ENCODE measurements at places on chromosomes 4 and X.

GRCh38 chrX:3181846-3182245 lies 140.6 kb downstream of the ARSF start:
- no peak for DNase-seq

DNA sequence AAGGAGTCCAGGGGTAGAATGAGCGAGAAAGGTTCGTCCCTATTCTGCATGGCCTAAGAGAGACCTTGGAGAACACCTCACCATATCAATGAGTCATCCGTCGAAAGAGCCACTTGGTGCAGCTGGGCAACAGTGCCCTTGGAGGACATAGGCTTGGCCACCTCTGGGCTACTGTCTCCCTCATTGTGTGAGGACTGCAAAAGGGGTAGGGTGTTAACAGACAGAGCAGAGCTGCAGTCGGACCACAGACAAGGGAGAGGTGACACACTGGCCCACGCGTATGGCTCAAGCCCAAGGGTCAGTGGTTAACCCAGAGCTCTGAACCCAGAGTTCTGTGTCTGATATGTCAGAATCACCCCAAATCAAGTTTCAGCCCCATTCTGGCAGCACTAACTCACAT lies 118.2 kb upstream of the BMP3 start:
- DNase-seq = no peak

DNA sequence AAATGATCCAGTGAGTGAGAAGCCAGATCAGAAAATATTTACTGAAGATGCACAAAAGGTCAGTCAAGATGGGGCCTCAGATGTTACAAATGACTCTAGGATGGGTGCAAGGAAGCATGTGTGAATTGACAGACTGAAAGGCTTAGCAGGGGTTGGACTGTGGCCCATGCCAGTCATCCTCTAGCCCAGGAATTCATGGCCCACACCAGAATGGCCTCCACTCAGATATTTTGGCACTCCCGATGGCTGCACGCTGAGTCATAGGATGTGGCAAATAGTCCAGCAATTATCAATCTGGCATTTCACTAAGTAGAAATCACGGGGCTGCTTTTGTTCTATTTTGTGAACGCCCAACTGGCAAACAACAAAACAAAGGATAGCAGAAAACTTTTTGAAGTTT lies 406.5 kb downstream of the IQCM start:
- DNase-seq = no peak

- DNase-seq = no peak
Observed at GRCh38 chr4:97334348-97334747, 808.9 kb downstream of the STPG2 start.

DNA sequence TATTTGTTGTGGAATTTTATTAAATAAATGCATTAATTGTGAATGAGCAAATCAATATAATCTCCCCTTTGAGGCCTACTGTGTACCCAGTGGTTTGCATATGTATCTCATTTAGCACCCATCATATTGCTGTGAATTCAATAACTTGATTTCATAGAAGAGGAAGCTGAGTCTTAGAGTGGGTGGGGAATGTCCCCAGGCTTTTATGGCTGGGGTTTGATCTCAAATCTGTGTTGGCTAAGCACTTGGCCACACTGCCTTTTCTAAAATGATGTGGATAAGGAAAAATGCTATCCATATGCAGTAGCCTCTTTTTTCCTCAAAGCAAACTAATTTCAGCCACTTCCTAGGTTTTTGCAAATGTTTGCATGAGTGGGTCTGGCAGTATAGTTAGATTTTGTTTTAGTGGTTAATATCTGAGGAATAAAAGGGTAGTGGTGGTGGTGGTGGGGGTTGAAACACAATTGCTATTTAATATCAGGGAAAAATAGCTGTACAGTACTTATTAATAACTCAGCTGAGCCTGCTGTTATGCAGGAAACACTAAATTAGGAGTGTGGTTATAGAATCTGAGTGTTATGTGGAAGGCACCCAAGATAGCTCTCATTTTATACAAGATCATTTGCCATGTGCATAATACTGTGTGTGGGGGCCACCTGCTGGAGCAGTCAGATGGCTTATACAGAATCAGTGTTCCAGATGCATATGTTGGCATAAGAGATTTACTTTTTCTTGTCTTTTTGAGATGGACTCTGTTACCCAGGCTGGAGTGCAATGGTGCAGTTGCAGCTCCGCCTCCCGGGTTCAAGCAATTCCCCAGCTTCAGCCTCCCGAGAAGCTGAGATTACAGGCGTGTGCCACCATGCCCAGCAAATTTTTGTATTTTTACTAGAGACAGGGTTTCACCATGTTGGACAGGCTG lies 108.0 kb downstream of the TMEM131L start:
- no peak for DNase-seq

DNA sequence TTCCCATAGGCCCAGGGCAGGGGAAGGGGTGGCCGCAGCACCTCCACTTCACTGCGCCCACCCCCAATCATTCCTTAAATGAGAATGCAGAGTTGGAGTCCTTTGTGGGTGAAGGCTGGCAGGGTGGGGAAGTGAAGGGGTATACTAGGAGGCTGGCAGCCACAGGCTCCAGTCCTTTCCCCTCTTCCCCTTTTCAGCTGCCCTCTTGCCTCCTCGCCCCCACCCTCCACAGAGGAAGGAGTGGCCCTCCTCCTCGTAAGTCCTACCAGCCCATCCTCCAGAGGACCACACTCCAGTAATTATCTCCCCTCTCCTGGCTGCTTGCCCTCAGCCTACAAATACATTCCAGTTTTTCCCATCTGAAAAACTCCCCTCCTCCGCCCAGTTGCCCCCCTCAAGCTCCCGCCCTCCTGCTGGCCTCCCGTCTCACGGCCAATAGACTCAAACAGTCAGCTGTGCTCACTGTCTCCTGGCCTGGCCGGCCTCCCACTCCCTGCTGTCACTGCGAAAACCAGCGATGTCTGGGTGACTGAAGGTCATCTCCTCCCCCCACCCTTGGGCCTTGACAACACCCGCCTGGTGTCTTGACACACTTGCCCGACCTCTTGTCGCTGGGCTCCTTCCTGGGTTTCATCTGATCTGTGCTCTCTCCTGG lies 38.8 kb downstream of the EFNB1 start:
- no peak for DNase-seq

- no peak for DNase-seq
Observed at GRCh38 chr4:2400841-2401609, 17.4 kb downstream of the ZFYVE28 start.

DNA sequence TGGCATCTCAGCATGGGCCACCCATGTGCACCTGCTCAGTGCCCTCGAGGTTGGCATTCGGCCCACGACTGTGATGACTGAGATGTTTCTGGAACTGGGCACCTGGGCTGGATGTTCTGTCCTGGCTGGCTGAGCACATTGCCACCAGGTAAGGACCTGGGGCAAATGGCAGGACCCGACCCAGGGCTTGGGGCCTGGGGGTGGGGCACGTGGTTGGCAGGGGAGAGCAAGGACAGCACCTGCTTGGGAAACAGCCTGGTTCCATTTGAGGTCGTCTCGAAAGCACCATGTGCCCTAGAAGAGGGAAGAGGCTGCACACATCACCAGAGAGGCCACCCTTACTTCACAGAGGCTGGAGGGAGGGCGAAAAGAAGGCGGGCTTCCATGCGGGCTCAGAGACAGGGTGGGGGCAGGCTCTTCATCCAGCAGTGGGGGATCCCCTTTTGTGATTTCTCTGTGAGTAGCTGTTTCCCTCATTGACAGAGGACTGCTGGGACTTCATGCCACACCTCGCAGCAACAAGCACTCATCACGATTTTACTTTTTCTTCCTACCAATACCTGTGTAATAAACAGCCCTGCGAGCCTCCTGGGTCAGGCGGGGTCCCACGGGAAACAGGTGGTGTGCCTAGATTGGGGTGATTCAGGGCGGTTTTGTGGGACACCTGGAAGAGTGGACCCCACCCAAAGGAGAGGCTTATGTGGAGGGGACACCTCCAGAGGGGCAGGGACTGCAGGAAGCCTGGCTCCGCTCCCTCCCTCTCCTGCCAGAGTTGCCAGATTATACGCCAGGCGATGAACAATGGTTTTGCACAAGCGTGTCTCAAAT lies 12.0 kb downstream of the TMEM187 start:
- no peak for DNase-seq

GRCh38 chr4:87540146-87541058 lies 11.2 kb upstream of the SPARCL1 start:
- no peak for DNase-seq

DNA sequence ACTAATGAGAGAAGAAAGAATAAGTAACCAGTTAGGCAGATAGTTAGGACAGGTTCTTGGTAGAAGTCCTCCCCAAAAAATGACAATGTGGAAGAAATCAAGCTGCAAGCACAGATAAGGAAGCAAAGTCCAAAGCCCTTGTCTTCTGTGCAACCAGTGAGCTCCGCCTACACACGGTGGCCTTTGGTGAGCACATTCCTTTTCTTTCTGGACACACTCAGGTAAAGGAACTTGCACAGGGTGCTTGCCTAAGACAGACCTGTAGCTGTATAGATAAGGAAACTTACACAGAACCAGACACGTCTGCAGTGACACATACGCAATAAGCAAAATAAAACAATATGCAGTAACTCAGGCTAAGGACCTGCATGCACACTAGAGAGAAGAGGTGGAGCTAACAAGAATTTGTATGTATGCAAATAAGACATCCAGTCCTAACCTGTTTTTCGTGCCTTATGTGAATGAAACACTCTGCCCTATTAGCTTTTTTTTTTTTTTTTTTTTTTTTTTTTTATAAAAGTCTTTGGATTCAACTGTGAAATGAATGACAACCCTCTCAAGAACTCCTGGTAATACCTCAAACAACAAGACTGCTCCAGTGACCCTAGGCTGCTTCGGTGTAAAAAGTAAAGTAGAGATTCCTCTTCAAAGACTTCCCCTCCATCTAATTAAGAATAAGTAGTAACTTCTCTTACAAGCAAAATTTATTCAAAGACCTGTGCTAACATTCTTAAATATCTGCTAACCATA lies 48.8 kb downstream of the UGT2B10 start:
- no peak for DNase-seq

GRCh38 chr4:76809594-76810305 lies 88.2 kb downstream of the SOWAHB start:
- DNase-seq = no peak

DNA sequence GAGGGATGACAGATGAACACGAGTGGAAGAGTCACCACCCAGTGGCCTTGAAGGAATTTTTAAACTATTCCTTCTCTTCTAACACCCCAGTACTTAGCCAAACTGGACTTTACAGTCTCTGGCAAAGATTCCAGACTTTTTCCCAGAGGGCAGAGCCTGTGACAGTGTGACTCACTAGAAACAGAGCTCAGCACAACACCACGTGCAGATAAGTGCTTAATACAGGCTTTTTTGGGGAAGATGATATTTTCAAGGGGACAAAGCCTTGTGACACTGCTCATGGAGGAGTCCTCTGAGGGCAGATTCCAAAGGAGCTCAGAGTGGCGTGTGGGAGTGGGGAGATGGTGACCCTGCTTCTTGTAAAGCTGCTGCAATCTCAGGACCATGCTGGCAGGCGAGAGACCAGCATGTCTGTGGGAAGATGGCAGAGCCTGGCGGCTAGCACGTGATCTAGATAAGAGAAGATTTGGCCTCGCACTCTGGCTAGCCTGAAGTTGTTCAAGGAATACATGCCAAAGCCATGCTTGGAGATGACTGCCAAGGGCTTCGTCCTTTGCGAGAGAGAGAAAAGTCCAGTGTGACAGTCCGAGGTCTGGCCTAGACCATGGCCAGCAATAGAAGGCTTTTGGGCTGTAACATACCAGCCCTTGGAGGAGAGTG lies 2.4 kb downstream of the RAB33A start:
- no peak for DNase-seq

DNA sequence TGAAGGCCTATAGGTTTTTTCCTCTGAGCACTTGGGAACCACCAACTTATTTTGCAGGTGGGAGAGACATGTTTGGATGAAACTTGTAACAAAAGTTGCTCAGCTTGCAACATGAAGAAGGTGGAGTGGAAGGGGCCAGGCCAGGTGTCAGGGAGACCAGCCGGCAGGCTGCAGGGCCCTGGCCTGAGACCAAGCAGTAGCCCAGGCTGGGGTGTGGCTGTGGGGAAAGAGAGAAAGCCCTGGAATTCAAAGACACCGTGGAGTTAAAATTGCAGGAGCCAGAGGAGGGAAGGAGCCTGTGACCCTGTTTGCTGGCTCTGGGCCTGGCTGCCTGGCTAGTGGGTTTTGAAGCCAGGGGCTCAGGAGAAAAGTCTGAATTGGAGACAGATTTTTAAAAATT lies 43.4 kb downstream of the EFNB1 start:
- no peak for DNase-seq

DNA sequence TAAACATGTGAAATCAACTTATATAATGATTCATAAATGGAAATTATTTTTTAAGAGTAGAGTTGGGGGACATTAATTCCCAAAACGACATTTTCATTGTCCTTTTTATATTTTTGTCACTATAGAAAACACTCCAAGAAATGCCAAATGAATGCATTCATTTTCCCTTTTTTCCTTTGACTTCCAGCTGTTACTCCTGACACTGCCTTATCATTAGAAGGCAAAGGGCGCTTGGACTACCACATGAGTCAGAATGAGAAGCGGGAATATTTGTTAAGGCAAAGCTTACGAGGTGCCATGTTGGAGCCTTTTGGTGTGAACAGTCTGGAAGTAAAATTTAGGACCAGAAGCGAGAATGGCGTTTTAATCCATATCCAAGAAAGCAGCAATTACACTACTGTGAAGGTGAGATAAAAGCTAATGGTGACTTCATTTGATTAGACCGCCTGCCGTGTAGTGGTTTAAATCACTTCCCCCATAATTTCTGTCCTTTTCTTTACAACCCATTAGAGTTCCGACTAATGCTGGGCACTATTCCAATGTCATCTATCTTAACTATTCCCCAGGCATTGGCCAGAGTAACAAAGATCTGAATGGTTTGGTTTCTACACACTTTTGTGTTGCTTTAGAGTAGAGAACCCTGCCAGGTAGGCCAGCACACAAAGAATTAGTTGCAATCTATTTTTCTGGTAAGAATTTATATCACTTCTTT lies 166.7 kb downstream of the FAT4 start:
- DNase-seq = no peak

- no peak for DNase-seq
Observed at GRCh38 chr4:18973296-18973695, 951.7 kb upstream of the LCORL start.

- DNase-seq = no peak
Observed at GRCh38 chrX:17413228-17413627, 38.2 kb downstream of the NHS start.
